ENCODE measurements at places on chromosomes 16 and 17.

DNA sequence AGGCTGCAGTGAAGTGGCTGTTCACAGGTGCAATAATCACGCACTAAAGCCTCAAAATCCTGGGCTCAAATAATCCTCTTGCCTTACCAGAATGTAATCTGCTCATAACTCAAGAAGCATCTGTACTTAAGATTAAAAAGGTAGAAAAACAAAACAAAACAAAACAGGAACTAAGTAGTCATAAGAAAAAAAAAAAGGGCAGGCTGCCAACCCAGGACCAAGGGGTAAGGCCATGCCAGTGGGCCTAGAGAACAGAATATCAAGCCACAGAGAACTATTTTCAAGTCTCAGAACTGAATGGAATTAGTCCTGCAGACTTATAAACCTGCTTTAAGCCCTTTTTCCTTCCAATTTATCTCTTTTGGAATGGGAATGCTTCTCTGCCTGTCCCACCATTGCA, 64.8 kb upstream of the TBC1D3K start:
- no peak for DNase-seq

GRCh38 chr17:59056857-59057256, 49.8 kb downstream of the TRIM37 start:
- no peak for DNase-seq

- DNase-seq: no peak
These were observed 5.1 kb downstream of the STH start for GRCh38 chr17:46003907-46004748.

- DNase-seq: no peak
These were observed 32.3 kb upstream of the CAPN15 start for GRCh38 chr16:495127-495748.

- no peak for DNase-seq
These were observed 27.8 kb downstream of the ADAM11 start for GRCh38 chr17:44786551-44787081.

DNA sequence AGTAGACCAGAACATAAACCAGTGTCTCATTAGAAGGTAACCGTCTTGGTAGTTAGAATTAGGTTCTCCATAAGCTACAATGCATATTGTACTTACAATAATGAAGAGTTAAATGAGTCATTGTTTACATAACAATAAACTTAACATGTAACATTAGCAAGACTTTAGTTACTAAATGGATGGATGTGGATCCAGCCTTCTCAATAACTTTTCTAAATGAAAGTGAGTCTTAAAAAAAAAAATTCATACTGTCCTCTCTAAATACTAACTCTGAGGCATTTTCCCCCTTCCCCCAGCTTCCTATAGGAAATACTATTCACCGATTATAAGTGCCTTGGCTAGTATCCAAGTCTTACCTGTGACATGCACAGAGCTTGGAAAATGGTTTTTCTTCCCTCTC, 155.3 kb downstream of the CYB561 start:
- no peak for DNase-seq

- DNase-seq: no peak
These were observed 17.8 kb upstream of the EEF2K start for GRCh38 chr16:22188267-22188594.

DNA sequence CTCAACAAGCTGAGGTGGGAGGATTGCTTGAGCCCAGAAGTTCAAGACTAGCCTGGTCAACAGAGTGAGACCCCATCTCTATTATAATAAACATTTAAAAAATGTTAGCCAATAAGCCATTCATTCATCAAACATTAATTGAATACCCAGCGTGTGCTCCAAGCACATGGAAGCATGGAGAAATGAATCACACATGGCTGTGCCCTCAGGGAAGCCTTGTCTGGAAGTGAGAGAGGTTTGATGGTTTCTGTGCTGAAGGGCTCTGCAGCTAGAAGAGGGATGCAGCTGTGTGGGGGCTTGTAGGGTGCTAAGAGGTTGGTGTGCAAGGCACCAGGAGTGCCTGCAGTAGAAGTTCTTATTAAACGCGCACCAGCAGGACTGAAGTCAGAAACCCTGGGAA, 11.2 kb downstream of the CYB5D2 start:
- DNase-seq: no peak

- DNase-seq: peak; percentile 40
These were observed 31.0 kb upstream of the RHOT1 start for GRCh38 chr17:32111141-32111771.

DNA sequence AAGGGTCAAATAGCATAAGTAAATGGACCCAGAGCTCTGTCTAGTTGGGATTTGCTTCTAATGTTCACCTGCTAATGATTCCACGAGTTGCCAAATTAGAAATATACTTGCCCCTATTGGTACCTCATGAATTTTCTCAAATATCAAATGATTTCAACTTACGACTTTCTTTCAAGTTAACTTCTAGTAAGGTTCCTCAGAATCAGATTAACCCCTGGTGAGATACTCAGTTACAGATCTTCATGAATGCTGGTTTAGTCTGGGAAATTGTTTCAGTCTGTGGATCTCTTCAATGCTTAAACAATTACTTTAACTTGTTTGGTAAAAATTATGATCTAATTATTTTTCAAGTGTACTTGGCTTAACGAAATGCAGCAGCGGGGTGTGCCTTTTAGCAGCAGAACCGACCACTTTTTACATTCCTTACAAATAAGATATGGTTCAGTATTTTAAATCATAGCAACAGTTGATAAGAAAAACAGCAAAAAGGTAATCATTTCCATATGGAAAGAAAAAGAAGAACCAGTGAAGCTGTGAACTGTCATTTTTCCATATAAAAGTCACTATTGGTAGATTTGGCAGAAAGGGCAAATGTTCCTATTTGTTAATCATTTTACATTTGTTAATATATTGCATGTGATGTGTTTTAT, 34.5 kb downstream of the TUBD1 start:
- no peak for DNase-seq

DNA sequence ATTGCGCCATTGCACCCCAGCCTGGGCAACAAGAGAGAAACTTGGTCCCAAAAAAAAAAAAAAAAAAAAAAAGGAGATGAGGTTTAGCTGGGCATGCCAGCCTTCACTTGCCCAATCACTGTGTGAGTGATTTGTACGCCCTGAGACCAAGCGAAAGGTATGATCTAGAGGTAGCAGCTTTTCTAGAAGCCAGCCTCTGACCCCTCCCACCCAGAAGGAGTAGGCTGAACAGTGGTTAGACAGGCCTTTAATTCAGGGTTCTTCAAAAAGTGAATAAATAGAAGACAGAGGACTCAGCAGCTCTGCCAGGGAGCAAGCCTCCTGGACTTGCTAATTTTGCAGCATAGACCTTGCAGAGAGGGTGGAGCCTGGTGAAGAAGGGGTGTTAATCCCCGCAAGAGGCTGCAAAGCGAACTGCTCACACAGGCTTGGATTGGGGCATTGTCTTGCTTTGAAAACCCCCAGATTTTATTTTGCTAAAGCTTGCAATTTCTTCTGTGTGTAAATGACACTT, 7.1 kb upstream of the CYTH1 start:
- no peak for DNase-seq

DNA sequence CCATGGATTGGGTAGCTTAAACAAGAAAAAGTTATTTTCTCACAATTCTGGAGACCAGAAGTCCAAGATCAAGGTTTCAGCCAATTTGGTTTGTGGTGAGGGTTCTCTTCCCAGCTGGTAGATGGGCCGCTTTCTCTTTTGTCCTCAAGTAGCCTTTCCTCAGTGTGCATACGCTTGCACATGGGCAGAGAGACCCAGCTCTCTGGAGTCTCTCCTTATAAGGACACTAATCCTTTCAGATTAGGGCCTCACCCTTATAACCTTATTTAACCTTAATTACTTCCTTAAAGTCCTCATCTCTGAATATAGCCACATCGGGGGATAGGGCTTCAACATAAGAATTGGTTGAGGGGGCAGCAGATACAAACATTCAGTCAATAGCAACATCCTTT, 68.4 kb upstream of the NLK start:
- no peak for DNase-seq

DNA sequence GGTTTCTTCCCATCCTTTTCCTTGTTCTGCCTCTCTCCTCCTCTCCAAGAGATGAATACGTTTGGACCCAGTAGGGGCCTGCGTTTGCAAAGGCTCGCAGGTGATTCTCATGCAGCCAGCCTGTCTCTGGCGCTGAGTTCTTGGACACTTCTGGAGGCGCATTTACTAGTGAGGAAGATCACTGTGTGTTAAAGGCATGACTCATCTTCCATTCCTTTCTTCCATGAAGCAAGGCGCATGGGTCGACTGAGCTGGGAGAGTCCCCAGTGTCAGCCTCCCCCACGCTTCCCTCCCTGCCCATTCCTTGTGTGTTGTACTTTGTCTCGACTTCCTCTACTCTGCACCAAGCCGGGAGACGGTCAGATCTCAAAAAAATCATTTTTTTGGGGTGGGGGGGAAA, 159.9 kb upstream of the EEF2KMT start:
- DNase-seq: no peak

GRCh38 chr17:68080411-68081150, 45.0 kb downstream of the KPNA2 start:
- no peak for DNase-seq

- DNase-seq: no peak
These were observed 2.3 kb downstream of the TAOK2 start for GRCh38 chr16:29975811-29976511.

DNA sequence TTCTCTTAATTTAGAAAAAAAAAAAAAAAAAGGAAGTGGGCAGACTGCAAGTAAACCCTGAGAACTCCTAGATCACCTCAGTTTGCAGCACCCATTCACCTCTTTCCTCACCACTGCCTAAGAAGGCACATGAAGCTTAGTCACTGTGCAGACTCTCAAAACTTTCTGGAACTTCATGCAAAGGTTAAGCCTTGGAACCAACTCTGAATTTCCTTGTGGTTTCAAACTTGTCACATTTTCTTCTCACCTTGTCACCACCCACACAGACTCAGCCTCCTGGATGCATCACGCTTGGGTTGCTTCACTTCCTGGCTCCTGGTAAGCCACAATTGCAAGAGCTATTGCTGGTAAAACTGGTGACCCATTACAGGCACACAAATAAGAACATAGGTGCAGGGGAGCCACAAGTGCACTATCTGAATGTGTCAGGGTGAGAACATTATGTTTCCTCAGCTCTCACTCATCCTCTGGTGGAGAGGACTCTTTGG, 15.0 kb upstream of the CPD start:
- no peak for DNase-seq

- no peak for DNase-seq
These were observed 11.8 kb downstream of the GNPTG start for GRCh38 chr16:1363501-1364041.

- no peak for DNase-seq
These were observed 14.5 kb downstream of the TMC6 start for GRCh38 chr17:78113804-78114785.

GRCh38 chr17:74280093-74280513, 6.1 kb downstream of the DNAI2 start:
- DNase-seq: no peak

DNA sequence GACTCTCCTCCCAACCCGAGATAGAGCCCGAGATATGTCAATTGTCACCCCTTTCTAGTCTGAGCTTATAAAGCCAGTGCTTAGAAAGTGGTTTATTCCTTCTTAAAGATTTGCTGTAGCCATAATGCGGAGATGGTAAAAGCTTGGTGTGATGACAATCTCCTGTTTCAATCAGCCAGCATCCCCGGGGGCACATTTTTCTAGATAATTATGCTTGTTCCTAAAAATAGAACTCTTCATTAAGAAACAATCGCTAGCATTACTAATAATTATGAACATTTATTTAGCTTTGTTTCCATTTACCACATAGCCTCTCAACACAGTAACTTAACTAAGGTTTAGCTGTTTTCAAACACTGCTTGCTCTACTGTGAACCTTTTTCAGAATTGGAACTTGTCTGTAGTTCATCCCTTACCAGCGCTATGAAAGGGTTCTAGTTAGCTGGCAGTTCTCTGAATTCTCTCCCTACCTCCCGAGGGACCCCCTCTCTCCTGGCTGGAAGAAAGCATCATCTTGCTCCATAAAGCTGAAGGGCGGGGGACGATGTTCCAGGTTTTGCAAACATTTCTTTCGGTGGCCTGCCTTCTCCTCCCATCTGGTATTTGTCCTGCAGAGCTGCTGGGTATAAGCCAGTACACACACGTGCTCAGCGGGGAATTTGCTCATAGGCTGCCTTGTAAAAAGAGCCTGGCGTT, 922 bp upstream of the MRPL58 start:
- no peak for DNase-seq

- DNase-seq: peak; percentile 64
These were observed 6.4 kb downstream of the NFE2L1 start for GRCh38 chr17:48054238-48055185.

DNA sequence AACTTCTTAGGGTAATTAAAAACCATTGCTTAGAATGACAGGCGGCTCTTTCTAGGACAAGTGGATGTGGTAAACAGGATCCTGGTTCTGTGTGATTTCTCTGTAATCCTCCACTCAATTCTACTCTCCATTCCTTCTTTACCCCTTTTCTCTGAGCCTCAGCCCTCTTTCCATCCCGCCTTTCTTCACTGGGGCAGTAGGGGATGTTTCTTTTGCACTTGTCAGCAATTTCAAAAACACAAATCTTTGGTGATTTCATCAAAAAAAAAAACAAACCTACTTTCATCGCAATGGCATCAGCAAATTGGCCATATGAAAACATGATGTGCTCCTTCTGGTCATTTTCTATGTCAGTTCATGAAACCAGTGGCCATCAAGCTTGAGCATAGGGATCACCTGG, 104.6 kb downstream of the CDK5R1 start:
- no peak for DNase-seq

DNA sequence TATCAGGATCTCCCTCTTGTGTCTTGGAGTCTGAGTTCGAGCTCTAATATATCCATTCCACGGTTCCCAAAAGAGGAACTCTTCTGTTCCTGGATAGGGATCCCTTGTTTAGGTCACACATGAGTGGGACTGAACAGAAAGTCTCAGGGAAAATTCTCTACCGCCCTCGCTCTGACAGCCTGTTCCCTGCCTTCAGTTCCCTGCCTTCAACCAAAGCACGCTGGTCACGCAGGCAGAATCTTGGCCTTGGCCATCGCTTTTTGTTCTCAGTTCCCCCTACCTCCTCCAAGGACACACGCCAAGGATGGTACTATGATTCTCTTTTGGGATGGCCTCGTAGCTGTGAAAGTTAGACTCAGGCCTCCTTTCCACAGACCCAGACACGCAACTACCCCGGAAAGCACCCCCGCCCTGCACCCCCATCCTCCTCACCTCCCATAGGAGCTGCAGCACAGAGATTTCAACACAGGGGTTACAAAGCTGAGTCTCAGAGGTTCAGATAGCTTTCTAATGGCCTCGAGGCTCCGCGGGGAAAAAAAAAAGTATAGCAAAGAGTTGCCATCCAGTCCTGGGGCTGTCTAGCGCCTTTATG, 1.5 kb upstream of the SHISA6 start:
- DNase-seq: no peak

DNA sequence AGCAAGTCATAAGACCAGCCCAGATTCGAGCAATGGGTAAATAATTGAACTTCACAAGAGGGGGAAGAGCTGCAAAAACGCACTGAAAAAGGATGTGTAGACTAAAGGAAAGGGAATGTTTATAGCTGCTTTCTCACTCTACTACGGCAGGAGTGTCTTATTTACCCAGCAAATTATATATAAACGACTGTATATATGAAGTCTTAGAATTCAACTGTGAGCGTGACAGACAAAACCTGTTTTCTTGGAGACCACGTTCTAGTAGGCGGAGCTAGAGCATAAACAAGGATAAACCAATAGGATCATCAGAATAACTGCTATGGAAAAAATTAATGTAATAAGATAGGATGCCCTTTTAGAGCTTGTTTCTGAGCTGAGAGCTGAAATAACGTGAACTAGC, 394.6 kb upstream of the MON1B start:
- no peak for DNase-seq

- peak; percentile 72 for DNase-seq
These were observed at the start of gene RAB37 for GRCh38 chr17:74736513-74737298. Gene RAB37, plus strand, starts transcription at chr17:74737256. Its CDS starts 17 bp downstream, at chr17:74737273.

GRCh38 chr16:51034481-51035109, 116.5 kb downstream of the SALL1 start:
- no peak for DNase-seq

All from right kidney (tissue), 9 donors.